SW 1271 (cell line): ENCODE measurements at places on chromosomes 1 and 21.
A peak's percentile ranks its signal among the peaks of the same experiment; 100 is the strongest.

- DNase-seq: no peak
These were observed 114.3 kb upstream of the FMN2 start for GRCh38 chr1:239977416-239977815.

GRCh38 chr1:1355416-1355815 lies 2.9 kb downstream of the MXRA8 start:
- DNase-seq: no peak

DNA sequence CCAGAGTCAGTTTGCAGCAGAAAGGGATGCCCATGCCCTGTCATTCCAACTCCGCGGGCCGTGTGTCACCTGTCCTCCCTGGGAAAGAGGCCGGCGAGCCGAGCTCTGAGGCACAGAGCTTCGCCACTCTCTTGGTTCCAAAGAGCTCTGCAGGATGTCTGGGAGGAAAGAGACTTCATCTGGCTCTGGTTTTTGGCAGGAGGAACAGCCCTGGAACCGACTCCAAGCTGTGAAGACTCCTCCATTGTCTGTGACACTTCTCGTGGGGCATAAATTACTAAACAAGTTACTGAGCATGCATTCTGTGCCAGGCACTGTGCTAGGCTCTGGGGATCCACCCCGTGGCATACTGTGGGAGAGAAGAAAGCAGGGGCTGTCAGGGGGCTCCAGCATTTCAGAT lies 3.9 kb upstream of the FAM151A start:
- no peak for DNase-seq

GRCh38 chr1:230785636-230786384 lies 38.6 kb downstream of the CAPN9 start:
- no peak for DNase-seq

DNA sequence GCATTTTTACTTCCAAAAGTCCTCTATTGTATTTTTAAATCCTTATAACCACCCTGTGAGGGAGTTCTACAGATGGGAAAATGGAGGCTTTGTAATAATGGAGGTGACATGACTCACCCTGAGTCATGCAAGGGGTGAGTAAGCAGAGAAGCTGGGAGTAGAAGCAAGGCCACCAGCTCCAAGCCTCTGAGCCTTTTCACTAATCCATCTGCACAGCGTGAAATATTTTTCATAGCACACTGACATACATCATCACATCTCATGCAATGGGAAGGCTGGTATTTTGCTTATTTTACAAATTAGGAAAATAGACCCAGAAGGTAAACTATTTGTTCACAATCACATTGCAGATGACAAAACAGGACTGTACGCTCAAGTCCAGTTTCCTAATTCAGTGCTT lies 96.9 kb downstream of the KCNH1 start:
- peak; percentile 86 for DNase-seq

- DNase-seq: no peak
These were observed 26.2 kb upstream of the CNN3 start for GRCh38 chr1:94953107-94953506.

DNA sequence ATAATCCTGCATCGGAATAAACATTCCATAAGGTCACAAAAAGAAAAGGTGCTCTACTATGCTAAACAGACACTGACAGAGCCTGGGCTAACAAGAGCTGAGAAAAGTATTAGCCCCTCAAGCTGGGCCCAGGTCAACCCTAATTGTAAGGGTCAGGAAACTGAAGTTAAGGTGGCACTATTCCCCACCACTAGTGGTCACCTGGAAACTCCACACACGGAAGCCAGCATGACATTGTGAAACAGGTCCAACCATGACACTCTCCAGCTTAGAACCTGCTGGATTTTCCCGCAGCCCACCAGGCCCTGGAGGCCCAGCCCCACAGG lies 1.2 kb downstream of the PTTG1IP start:
- DNase-seq: no peak

- no peak for DNase-seq
These were observed 8.0 kb upstream of the LCE5A start for GRCh38 chr1:152502496-152503180.

DNA sequence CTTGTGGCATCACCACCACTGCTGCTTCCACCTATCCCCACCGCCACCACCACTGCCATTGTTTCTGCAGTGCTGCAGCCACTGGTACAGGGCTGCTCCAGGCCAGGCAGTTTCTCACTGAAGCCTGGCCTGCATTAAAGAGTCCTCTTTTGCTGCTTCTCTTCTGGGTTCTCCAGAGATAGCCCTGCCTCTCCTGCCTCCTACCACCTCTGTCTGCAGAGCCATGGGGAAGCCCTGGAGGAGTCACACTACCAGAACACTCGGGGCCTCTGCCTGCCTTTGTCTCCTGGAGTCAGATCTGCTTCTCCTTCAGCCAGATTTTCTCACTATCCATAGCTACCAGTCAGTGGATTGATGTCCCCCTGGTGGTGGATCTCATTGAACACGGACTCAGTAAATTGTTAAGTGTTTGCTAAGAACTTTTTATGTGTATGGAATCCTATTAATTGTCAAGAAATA lies 37.7 kb upstream of the DDAH1 start:
- DNase-seq: peak; percentile 25

GRCh38 chr1:110288111-110288510 lies 51.1 kb upstream of the RBM15 start:
- DNase-seq: no peak

- DNase-seq: no peak
These were observed 22.2 kb upstream of the HPDL start for GRCh38 chr1:45304311-45305081.

DNA sequence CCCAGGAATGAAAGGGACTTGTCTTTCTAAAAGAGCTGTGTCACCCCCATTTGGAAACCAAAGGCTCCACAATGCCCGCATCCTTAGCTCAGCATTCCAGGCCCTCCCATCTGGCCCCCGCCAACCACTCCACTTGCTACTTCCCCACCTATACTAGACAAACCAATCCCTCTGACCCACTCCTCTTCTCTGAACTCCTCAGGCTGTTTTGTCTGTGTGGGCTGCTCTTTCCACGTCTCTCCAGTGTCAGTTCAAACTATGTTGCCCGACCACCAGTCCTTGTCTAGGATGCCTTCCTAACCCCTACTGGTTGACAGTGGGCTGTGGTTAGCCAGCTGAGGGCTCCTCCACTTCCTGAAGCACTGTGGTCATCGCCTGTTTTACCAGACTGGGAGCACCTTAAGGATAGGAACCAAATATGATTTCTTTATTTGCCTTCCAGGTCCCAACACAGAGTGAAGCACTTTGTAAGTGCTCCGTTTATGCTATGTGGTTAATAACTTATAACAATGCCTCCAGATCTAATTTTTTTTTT lies 8.1 kb upstream of the COA7 start:
- no peak for DNase-seq

GRCh38 chr1:231930257-231930947 lies 303.8 kb downstream of the DISC1 start:
- DNase-seq: no peak

DNA sequence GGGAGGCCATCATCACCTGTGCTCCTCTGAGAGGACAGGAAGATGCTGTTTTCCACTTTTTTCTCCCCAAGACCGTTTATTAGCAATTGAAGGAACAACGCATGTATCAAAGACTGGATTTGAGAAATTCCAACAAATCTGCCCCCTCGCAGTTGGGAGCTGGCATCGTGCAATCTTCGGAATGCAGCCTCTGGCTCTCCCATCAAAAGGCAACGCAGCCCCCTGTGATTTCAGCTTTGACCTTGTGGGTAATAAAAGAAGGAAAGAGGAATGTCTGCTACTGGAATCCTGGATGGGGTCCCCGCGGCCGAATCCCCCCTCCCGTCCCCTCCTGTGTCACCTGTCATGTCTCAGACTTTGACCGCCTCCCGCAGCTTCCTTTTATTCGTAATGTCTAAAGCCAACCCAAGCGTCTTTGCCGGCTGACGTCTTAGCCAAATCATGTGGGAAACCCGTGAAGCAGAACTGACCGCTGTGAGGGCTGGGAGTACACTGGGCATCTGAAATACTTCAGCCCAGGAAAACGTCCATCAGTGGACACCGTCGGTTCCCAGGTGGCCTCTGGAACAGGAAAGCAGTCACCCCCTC lies 101.5 kb downstream of the WDR4 start:
- no peak for DNase-seq

DNA sequence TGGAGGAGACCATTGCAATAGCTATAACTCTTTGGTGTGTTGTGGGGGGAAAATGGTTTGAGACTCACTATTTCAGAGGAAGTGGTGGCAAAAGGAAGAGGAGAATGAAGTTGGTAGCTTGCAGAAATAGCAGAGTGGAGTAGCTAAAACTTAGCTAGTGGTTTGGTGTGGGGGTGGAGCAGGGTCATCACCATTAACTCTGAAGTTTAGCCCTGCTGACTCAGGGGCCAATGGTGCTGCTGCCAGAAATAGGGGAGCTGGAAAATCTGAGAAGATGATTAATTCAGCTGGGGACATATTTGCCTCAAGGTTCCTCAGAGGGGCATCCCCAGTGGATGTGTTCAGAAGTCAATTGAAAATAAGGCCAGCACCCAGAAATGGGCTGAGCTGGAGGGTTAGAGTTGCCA lies 65.4 kb downstream of the RUNX1 start:
- peak; percentile 48 for DNase-seq

GRCh38 chr1:206693029-206693428 lies 8.3 kb downstream of the MAPKAPK2 start:
- no peak for DNase-seq

DNA sequence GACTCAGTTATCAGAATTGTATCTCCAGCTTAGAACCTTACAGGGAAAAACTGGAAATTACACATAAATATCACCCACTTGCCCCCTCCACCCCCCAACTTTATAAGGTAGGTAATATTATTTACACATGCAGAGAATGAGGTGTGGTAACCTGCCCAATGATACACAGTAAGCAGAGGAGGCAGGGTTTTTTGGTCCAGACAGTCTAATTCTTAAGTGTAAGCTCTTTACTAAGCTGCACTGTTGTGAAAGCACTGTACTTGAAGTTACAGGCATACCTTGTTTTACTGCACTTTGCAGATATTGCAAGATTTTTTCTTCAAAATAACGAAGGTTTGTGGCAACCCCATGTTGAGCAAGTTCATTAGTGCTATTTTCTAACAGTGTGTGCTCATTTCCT lies 24.8 kb upstream of the MYOCOS start:
- no peak for DNase-seq

- no peak for DNase-seq
These were observed 86.1 kb downstream of the VPS26C start for GRCh38 chr21:37181059-37181458.

GRCh38 chr1:9315411-9316079 lies 22.9 kb downstream of the SPSB1 start:
- DNase-seq: no peak
